ENCODE measurements at places on chromosomes 6 and 20.

DNA sequence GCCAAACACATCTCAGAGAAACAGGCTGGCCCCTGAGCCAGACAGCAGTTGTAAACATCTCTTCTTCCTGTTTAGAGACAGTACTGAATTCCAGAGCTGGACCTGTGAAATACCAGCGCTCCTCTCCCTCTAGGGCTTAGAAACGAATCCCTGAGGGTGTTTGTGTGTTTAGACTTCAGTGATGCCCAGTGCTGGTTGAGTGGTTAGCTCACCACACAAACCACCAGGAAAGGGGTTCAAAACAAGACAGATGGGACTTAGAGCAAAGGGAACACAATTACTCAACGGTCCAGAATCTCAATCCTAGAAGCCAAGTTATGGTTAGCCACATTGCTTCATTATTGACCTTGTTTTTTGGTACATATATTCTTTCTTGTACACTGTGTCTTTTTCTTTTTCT is 108.7 kb upstream of the TMEM170B start:
- no peak for DNase-seq

GRCh38 chr6:36986704-36987047 is 680 bp upstream of the MTCH1 start:
- DNase-seq, result no peak

- DNase-seq, result no peak
These were observed 40.2 kb upstream of the CRISP1 start for GRCh38 chr6:49906526-49906925.

DNA sequence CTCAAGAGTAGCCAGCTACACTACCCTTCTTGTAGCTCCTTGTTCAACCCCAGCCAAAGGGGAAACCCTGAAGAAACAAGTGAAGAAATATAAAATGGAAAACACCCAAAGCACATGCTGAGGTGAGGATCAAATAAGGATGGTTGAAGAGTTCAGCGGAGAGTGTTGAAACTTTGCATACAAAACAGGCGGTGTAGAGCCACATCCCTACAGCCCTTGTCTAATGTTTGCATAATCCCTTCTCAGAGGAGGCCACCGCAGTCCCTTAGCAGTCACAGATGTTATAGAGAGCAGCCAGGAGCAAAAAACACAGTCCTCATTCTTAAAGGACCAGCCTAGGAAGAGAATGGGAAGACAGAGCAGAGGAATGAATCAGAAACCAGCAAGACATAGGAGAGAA is 350.7 kb upstream of the SASH1 start:
- no peak for DNase-seq

GRCh38 chr6:17012421-17013225 is 89.2 kb upstream of the STMND1 start:
- no peak for DNase-seq

- DNase-seq, result no peak
These were observed 48.5 kb upstream of the EDN1 start for GRCh38 chr6:12241493-12242175.

DNA sequence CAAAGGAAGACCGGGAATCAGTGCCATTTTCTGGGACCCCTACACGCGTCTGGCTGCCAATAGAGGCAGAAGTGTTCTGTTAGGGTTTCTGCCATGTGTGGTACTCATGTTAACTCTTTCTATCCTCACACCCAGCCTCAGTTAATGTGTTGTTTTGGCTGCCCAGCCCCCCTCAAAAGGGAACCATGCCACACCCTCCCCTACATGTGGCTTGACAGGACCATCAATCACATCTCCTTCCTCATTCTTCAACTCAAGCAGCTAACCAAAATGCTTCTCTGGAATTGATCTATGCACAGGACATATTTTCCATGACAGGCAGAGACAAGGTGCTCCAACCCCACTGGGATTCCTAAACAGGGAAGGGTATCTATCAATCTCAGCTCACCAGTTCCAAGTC is 22.0 kb downstream of the AHCY start:
- DNase-seq, result no peak

GRCh38 chr6:88374553-88374952 is 208.4 kb upstream of the CNR1 start:
- DNase-seq, result no peak

GRCh38 chr20:57199656-57200405 is 66.6 kb downstream of the BMP7 start:
- no peak for DNase-seq

DNA sequence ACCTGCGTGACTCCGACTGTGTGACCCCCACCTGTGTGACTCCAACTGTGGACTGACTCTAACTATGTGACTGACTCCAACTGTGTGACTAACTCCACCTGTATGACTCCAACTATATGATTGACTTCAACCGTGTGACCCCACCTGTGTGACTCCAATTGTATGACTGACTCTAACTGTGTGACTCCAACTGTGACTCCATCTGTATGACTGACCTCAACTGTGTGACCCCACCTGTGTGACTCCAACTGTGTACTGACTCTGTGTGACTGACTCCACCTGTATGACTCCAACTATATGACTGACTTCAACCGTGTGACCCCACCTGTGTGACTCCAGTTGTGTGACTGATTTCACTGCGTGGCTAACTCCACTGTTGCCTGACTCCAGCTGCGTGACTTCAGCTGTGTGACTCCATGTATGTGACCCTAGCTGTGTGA is 38.6 kb downstream of the SYNJ2 start:
- DNase-seq, result no peak

DNA sequence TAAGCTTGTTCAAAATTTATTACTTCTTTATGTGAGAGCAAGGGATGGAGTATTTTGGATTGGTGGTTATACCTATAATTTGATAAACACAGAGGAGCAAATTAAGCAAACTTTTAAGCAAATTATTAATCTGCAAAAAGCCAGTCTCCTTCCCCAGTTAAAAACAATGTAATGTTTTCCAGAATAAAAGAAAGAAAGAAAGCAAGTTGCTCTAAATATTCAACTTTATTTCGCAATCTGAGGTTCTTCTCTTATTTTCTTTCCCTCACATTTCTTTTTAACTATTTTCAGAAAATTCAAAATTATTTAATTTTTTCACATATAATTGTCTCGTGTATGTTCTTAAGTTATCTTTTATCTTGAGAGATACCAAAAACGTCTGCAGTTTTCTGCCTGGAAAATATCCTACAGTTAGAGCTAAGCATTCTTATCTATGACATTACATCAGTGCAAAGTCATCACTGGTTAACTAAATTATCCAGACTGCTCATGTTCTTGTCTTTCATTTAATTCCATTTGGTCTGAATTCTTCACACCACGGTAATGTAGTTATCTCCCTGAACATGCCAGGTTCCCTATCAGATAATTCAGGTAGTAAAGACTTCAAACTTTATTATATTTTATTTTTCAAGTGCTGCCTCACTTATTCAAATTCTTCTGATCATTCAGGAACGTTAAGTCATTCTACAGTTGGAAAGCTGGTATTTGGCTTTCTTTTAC is 3.3 kb upstream of the CNKSR3 start:
- DNase-seq, result no peak

- no peak for DNase-seq
These were observed 17.7 kb upstream of the DST start for GRCh38 chr6:56660381-56660730.

DNA sequence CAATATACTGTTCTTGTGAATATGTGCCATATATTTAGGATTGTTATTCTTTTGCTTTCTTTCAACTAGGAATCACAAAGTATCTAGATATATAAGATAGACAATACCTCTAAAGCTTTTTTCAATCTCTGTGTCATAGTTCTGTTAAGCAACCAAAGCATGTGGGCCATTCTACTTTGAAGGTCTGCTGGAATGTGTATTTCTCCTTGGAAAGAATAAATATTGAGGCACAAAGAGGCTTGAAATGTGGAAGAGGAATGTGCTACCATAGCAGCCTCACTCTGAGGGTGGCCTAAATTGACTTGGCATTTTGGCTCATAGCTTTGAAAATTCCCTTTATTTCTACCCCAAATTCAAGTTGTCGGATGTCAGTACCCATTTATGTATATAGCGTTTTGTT is 488.5 kb upstream of the MAN1A1 start:
- DNase-seq, result no peak
